ENCODE measurements at places on chromosomes 2 and 18.

GRCh38 chr18:3593381-3593903, 143.5 kb downstream of the TGIF1 start:
- peak; percentile 14 for DNase-seq

GRCh38 chr2:41881249-41881648, 166.6 kb upstream of the PKDCC start:
- no peak for DNase-seq

GRCh38 chr2:204948024-204948763, 402.9 kb downstream of the PARD3B start:
- DNase-seq = no peak

GRCh38 chr2:182713601-182714000, 2.5 kb upstream of the DNAJC10 start:
- DNase-seq = no peak

DNA sequence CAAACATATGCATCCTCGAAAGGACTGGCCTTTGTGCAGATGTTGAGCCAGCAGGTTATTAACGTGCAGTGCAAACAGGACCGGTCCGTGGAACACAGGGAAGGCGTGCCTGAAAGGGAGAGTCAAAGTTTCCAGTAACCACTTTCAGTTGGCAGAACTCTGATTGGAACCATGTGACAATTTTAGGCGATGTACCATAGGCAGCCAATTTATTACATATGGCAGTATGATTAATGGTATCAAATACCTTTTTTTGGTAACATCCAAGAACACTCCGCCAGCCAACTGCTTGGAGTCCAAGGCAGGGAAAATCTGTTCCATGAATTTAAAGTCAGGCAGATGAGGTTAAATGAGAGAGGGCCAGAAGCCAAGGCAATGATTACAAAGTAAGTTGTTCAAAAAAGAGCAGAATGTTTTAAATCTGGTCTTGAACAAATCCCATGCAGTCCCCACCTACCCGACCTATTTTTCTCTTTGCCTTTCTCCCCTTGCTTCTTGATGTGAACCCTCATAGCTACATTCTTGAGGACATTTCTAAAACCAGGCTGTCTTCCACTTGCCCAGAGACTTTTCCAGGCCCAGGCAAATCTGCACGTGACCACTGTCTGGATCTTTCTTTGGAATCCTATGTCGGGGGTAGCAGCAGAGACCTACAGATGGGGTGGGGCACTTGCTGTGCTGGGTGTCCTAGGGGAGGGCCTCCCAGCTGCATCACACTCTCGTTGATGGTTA, 351.7 kb downstream of the HRH4 start:
- no peak for DNase-seq

Measured in stimulated activated CD4-positive, alpha-beta T cell treated with anti-CD3 and anti-CD28 coated beads, Interleukin-4, amount 100 ng/mL, for 24 hours (primary cell).